H4 (cell line): ENCODE measurements at places on chromosomes 4 and X. TPM values are rescaled to one million over a fixed set of nuclear protein-coding genes. Genes with fewer than 3 reads are reported as not detected.

The STS gene
- total RNA-seq = 2.9 and 3.0 TPM in 2 replicates

The GAGE13 gene
- not detected in 2 replicates for total RNA-seq

GRCh38 chrX:68183612-68184214 is 249.6 kb downstream of the OPHN1 start:
- peak; percentile 16 for DNase-seq

DNA sequence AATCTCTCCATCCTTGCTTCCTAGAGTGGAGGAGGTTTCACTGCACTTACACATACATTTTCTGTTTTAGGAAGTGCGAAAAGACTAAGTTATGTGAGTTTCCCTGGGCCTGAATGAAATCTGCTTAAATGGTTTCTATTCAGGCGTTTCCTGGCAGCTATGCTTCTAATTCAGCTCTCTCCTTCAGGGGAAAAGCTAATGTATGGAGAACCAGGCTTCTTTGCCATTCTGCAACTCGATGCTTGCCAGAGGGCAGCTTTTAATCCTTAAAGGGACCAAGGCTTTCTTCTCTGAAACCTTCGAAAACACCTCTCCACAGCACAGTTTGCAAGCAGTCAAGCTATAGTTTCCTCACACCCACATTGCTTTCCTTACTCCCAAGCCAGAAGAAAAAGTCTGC is 89.5 kb upstream of the ARX start:
- DNase-seq = no peak

DNA sequence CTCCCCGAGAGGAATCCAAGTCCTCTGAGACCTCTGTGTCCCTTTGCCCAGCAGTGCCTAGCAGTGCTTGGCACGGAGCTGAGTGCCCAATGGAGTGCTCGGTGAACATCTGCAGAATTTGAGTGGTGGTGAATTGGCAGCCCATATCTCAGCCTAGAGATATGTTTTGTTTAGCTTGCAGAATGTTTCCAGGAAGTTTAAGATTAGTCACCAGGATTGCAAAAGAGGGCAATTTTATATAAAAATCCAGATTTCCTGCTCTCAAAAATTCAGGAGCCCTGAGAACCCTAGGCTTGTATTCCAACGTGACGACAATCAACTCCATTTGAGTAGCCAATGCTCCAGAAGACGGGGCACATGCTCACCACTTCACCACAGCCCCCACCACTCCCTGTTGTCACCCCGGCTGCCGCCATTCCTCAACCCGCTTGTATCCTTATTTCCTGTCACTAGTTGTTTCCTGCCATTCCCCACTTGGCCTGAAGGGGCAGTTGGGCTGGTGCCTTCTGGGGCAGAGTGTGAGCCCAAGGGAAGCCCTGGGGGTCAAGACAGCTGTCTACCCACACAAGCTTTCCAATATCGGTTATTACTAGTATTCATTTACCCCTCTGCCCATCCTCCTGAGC is 116.9 kb downstream of the EFNB1 start:
- DNase-seq = peak; percentile 79

- no peak for DNase-seq
Measured at GRCh38 chr4:123291329-123291728, 105.3 kb upstream of the SPRY1 start.

DNA sequence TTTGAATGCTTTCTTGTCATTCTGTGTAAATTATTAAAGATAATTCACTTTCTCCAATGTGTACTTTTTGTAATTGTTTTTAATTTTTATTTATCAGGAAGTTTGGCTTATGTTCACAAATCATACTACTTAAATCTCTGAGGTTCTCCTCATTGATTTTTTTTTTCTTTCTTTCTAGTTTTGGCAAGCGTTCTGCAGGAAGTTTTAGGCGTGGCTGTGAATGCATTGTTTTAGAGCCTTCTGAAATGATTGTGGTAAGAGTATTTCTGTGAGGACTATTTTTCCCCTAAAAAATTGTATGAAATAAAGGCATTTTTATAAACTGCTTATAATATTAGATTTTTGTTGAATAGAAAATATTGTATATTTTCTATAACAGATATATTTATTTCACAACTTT is 135.8 kb downstream of the RAPGEF2 start:
- DNase-seq = no peak

DNA sequence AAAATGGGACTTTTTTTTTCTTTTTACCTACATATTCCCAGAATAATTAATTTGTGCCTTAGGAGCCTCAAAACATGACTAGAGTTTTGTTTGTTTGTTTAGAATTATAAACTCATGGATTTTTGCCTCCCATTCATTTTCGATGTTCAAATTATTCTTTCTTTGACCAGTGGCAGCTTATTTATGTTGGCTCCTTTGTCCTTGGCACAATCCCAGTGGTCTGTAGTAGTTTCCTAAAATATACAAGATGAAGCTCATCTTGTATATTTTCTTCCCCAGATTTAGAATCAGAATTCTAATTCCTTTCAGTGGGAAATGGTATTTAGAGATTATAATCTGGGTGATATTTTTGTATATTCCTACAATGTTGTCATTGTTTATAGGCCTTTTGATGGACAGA is 27.2 kb downstream of the DCK start:
- no peak for DNase-seq

DNA sequence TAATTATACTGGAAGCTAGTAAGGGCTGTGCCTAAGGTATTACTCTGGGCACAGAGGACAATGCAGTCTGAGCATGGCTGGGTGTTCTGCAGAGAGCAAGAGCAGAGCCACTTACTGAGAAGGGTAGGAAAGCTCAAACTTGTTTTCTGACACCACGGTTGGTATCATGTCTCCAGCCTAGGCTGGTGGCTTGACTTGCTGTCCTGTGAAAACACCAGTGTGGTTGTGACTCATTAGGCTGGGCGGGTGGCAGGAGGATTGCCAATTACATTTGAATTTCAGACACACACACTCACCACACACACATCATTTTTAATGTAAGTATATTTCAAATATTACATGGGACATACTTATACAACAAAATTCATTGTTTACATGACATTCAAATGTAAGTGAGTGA is 19.7 kb upstream of the MTM1 start:
- peak; percentile 19 for DNase-seq

- DNase-seq = no peak
Measured at GRCh38 chrX:127558811-127559210, 493.4 kb downstream of the ACTRT1 start.

- no peak for DNase-seq
Measured at GRCh38 chrX:119687661-119688413, 5.1 kb downstream of the SEPTIN6 start.
